Activated CD8-positive, alpha-beta memory T cell treated with anti-CD3 and anti-CD28 coated beads, Interleukin-2, amount 50 U/mL, for 4 hours (primary cell): ENCODE measurements at places on chromosomes 3 and 15.

DNA sequence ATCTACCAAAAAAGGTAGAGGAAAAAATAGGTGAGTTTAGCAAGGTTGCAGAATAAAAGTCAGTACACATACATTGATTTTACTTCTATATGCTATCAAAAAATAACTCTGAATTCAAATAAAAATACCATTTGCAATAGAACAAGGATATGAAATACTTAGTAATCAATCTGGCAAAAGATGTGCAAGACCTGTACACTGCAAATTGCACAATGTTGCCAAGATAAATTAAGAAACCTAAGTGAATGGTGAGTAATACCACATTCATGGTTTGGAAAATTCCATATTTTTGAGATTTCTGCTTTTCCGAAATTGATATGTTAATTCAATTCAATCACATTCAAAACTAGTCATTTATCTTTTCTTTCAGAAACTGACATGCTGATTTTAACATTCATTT, 464.8 kb downstream of the EPHA3 start:
- DNase-seq: no peak

DNA sequence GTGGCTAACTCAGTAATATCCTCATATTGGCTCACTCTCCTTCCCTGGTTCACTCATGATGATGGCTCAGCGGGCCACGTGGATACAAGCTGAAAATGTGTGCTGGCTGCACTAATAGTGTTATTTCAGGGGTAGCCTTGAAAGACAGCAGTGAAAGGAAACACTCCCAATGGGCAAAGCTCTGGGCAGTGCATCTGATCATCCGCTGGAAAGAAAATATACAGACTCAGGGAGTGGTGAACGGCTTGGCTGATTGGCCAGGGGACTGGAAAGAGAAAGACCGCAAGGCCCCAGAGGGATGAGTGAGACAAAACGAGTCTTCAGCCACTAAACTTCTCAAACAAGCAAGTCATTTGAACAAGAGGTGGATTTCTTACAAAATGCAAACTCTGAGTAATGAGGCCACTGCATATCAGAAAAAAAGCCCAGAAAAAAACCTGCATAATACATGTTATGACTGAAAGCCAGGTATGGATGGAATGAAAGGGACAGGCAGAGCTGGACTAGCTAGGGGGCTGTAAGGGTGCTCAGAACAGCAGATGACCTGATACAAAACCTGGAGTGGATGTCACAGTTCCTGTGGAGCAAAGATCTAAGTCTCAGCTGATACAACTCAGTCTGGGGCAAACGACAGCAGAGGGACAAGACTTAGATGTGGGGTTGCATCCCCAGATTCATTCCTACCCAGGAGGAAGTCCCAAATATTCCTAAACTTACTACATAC, 33.3 kb downstream of the CMTM6 start:
- DNase-seq: no peak

GRCh38 chr3:79937567-79937966, 169.8 kb upstream of the ROBO1 start:
- no peak for DNase-seq

DNA sequence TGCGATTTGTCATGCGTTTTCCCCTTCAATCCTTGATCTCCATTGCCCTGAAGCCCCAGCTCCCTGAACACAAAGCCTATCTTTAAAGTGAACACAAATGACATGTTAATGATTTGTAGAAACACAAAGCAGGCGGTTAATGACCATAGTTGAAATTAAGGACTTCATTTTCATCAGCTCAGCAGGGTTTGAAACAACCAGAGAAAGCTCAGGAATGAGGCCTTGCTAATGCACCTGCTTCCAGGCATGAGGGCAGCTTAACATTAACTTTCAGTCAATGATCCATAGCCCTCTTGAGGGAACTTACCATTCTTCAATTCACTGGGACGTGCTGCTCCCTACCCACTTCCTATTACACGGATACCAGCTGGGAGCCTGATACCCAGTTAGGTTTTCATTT, 427.2 kb upstream of the CBLB start:
- DNase-seq: no peak

- no peak for DNase-seq
Observed at GRCh38 chr3:94069194-94069813, 6.4 kb downstream of the NSUN3 start.
